ENCODE measurements at places on chromosomes 5 and 9.

- no peak for DNase-seq
Observed at GRCh38 chr9:117707561-117707960, 3.4 kb downstream of the TLR4 start.

- no peak for DNase-seq
Observed at GRCh38 chr5:151721087-151721646, 34.5 kb upstream of the SPARC start.

- no peak for DNase-seq
Observed at GRCh38 chr5:53109056-53109442, 508 bp downstream of the MOCS2 start.

GRCh38 chr5:153432583-153432982 lies 57.9 kb upstream of the GRIA1 start:
- no peak for DNase-seq

GRCh38 chr5:119269061-119269944 lies 86.5 kb upstream of the TNFAIP8 start:
- DNase-seq = peak; percentile 22

DNA sequence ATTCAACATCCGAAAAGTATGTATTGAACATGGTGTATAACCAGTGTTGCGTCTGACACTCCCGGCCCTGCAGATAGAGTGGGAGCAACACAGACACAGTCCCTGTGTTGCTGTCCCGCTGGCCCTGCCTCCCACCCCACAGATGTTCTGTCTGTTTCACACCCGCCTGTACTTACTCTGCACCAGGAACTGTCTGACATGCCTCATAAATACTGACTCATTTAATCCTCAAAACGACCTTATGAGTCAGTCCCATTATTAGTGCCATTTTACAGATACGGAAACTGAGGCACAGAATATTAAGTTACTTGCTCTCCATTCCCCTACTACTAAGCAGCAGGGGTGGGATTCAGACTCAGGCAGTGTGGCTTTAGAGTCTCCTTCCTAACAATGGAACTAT lies 109.8 kb upstream of the NFIL3 start:
- DNase-seq = no peak

DNA sequence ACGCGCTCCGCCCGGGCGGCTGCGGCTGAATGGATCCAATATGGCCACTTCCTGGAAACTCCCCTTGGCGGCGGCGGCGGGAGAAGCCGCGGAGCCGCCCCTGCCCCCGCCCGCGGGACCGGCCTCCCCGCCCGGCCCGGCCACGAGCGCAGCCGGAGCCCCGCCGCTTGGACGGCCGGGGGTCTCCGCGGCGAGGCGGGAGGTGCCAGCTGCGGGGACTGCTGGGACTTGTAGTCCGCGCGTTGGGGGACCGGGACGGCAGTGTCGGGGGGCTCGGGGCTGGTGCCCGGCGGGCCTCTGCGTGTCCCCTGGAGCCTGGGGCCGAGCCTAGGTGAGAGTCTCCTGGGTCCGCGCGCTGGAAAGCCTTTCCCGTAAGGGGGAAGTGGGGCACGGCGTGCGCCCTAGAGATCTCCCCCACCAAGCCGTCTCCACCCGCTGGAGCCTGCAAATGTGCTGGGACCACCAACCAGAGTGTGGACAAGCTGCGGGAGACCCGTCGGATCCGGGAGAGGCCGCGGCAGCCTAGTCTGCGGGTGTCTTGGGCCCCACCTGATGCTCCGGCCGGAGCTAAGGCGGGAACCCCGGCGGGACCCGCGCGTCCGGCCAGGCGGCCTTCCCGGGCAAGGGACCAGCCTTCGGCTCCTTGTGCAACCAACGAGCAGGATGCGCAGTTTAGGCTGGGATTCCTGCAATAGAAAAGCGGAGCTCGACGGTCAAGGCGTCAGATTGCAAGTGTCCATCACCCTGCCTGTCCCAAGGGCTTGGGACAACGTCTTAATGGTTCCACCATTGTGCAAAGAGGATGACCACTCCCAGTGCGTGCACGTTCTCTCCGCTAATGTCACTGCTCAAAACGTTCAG lies at the start of gene SEPTIN8:
SEPTIN8 (minus strand) TSS at position 31 of the 861 bp plus-strand sequence. CDS start 102 bp downstream, outside the sequence.
- peak; percentile 54 for DNase-seq

- no peak for DNase-seq
Observed at GRCh38 chr5:44532981-44533380, 143.8 kb upstream of the FGF10 start.

DNA sequence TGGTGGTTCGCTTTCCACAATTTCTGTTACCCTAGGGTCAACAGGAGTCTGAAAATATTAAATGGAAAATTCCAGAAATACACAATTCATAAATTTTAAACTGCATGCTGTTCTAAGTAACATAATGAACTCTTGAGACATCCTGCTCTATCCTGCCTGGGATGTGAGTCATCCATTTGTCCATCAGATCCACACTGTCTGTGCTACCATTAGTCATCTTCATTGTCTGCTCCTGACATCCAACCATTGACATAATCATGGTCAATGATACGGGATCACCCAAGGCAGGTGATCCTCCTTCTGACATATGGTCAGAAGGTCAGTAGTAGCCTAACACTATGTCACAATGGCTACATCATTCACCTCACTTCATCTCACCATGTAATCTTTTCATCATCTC lies 276.7 kb upstream of the KIF2A start:
- DNase-seq = peak; percentile 48

DNA sequence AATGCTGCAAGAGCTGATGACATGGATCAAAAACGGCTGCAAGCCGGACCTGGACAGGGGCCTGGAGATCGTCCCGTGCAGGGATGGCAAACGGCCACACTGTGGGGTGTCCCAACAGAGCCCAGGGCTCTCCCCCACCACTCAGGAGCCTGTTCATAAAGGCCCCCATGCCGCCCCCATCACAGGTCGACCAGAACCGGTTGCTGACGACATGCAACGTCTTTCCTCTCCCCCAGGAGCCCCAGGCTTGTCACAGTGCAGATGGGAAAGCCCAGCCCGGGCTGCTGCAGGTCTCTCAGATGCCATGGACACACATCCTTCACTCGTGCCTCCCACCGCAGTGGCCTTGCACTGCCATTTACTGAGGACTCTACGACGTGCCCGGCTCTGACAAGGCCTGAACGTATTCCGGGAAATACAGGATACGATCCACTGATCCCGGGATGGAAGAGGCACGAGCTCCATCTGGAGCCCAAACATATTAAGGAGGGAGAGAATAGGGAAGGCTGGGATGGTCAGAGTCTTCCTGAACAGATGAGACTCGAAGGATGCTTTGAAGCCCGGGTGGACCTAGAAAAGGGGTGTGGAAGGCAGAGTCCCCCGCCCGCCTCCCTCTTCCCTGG lies 76.5 kb upstream of the SARDH start:
- DNase-seq = no peak

- peak; percentile 61 for DNase-seq
Observed at GRCh38 chr9:91948101-91948596, 1.9 kb downstream of the ROR2 start.

DNA sequence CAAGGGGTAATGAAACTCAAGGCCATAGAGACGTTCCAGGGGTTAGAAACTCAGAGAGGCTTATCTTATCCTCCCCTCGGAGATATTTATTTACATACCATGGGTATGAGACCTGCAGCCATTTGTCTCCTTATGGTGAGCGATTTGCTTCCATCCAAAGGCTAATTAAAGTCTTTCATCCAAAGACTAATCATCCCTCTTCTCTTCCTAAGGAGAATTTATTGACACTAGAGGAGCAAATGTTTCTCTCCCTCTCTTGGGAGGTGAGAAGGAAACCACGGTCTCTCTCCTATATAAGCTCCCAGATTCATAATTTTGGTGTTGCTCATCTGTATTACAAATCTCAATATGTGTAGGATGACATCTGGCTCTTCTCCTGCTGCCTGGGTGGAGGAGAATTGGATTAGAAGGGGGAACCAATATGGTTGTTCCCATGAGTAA lies 31.0 kb upstream of the RPS23 start:
- DNase-seq = peak; percentile 61

DNA sequence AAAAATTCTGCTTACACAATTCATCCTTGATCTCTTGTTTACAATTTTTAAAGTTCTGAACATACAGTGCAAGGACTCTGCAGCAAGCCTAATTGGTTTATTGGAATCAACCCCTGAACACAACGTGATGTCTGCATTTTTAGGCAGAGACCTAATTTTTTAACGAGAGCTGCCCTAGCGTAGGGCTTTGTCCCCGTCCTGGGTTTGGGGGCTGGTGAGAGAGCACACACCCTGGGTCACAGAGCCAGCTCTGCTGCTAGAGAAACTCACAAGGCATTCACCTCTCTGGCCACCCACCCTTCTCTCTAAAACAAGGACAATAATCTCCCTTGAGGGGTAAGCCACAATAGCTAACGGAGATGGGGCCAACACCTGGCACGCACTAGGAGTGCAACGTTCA lies 28.2 kb downstream of the SH3PXD2B start:
- DNase-seq = no peak

GRCh38 chr5:176446028-176446665 lies 2.0 kb upstream of the FAF2 start:
- DNase-seq = no peak

- DNase-seq = no peak
Observed at GRCh38 chr9:3288686-3289085, 237.1 kb downstream of the RFX3 start.

DNA sequence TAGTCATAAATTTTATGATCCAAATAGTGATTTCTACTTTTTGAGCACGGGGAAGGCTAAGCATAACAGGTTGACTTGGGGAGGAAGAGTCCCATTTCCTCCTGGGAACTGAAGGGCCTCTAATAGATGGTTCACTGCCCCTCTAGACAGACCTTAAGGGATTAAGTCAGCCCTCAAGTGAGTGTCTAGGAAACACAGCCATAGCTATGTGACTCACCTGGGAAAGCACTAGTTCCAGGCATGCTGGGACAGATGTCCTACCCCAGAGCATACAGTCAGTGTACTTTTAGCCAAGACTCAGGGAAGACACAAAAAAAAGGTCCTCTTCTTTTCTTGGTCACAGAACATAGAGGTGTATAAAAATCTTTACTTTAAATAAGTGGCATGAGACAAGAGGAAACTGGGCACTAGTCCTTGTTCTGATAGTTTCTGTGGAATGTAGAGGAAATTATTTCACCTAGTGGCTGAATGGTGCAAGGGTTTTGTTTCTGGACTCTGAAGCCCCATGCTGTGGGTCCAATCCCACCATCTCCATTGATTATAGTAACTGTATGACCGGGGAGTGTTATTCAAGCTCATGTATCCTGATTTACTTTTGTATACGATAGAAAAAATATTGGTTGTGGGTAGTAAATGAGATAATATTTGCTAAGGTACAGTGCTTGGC lies 86.0 kb downstream of the NREP start:
- DNase-seq = no peak

GRCh38 chr9:116287721-116288120 lies 134.1 kb downstream of the PAPPA start:
- DNase-seq = peak; percentile 64

DNA sequence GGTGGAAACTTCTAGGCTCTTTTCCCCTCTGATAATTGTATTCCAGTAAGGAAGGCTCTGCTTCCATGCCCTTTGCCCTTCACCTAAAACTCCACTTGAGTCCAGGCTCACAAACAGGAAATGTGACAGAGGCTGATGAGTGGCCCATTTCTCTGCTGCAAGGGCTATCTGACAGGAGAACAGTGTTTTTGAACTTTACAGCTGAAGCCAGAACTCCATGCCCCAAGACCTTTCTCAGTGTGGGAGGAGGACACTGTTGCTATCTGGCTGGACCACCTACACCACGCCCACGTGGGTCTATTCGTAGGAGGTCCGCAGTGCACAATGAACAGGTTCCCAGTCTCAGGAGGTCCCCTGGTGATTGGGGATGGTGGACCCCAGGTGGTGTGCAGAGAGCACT lies 13.6 kb downstream of the GGTA1 start:
- no peak for DNase-seq

DNA sequence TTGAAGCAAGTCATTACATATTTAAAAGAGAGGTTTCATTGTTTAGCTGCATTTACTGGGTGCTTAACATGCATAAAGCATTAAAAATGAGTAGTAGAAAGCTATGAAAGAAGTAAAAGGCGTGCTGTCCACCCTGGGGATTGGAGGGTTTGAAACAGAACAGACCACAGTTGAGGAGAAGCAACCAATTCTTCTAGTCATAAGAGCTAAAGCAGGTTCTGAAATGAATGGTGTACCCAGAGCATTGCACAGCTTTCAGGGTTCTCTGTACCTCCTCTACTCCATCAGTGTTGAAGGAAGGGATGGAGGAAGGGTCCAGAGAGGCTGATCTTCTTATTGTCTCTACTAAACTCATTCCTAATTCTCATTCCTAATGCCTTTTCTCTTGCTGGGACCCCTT lies 68.9 kb downstream of the SH3RF2 start:
- DNase-seq = no peak

- DNase-seq = no peak
Observed at GRCh38 chr9:126306071-126306647, 20.5 kb upstream of the MVB12B start.

GRCh38 chr5:137036640-137037039 lies 462.5 kb downstream of the SPOCK1 start:
- DNase-seq = no peak

- no peak for DNase-seq
Observed at GRCh38 chr9:86633945-86634344, 279.7 kb upstream of the TUT7 start.

DNA sequence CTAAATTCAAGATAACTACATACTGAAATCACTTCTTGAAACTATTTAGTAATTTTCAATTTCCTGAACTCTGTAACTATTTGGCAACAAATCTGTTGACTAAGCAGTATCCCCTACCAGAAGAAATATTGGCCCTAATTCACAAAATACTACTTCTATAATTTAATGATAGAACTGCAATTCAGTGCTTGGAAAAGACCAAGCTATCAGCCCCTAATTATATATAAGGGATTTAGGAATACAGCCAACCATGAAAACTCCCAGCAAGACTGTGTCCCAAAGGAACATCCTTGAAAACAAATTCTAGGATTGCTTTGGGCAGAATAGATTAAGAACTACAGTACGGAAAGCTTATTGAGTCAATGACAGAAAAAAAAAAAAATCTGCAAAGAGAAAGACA lies 169.2 kb downstream of the RAB3C start:
- DNase-seq = no peak

DNA sequence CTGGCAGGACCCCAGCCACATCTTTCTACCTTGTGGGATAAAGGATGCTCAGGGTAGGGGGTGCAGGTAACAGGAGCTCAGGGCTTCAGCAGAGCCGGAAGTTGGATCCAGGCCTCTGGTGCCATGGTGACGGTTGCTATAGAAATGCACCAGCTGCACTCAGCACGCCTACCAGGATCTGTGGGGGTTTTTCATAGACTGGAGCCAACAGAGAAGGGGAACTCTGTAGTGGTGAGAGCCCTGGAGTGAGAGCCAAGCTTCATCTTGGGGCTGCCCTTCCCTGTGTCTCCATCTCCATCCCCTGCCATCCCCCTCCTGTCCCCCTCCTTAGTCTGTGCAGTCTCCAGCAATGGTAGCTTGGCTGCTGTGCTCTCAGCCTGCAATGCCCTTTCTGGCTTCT lies 27.5 kb upstream of the BOD1 start:
- no peak for DNase-seq

DNA sequence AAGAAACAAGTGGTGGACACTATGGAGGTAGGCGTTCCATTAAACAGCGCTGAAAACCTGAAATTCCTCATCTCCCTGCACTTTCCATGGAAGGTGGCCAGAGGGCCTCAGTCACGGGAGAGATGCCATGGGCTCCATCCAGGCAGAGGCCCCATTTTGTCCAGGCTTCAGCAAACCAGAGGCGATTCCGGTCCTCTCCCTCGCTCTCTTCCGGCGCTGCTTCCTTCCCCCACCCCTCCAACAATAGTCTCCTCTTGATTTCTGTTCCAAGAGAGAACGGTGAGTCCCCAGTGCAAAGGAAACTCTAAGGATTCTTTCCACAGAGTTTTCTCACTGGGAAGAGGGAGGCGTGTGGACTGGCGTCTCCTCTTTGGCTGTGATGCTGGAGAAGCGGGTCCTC lies 7.5 kb downstream of the ZNF366 start:
- DNase-seq = no peak

- DNase-seq = no peak
Observed at GRCh38 chr5:135171336-135171735, 137.3 kb upstream of the PITX1 start.

All from fibroblast of skin of right biceps (primary cell).